Stimulated activated CD8-positive, alpha-beta memory T cell treated with anti-CD3 and anti-CD28 coated beads, Interleukin-4, amount 100 ng/mL, for 1 hour (primary cell): ENCODE measurements at places on chromosomes 1 and 21.

DNA sequence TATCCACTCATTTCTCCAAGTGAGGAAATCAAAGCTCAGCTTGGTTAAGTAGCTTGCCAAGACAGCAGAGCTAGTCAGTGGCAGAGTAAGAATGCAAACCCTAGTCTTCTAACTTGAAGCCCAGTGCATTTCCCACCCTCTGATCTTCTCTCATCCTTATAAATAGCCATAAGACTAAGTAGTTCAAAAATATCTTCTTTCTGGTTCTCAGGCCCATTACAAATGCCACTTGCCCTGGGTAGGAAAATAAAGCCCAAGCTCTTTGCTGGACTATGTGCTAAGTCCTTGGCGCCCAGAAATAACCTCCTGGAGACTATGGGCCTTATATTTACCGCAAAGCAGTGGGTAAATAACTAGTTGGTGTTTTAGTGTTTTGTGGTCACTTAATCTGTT is 505.8 kb downstream of the PLPP3 start:
- DNase-seq = no peak

GRCh38 chr1:163197022-163197421 is 5.7 kb downstream of the RGS5 start:
- no peak for DNase-seq

GRCh38 chr1:6121021-6121421 is 59.1 kb downstream of the CHD5 start:
- DNase-seq = no peak

DNA sequence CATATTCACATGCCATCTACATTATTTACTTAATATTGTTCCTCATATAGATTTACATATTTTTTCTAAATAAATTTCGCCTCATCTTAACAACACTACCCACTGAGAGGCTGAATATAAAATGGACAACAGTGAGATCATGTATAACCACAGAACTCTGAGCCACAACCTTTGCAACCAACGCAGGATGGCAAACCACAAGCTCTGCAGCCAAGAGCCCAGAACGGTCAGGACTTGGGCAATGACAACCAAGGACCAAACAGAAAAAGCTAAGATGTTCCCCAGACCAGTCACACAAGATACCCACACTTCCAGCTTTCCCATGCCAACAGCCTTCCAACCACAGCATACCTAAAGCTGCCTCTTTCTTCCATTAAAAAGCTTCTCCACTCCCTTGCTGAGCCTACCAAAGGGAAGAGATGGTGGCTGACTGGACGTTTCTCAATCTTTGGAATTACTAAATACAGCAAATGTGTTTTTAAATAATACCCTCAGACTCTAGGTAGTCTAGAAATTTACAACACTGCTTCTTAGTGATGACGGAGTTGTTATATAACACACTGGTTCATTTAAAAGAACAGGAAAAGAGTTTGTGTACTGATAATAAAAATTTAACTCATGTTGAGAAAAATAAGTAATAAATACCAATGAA is 117.9 kb downstream of the AKT3 start:
- no peak for DNase-seq

- DNase-seq = no peak
These were observed 439.1 kb downstream of the PLA2G4A start for GRCh38 chr1:187267827-187268226.

DNA sequence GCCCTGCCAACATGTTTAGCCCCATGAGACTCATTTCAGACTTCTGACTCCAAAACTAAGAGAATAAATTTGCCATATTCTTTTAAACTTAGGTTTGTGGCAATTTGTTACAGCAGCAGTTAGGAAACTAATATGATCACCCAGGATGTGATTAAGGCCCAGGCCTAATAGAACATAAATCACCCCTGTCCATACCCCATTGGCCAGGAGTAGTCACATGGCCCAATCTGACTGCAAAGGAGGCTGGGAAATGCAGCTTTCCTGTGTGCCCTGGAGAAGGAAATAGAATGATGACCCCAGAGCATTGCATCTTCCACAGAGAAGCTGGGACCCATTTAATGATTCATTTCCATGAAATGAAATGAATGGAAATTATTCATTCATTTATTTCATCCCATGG is 100.4 kb upstream of the KLHDC7A start:
- no peak for DNase-seq

DNA sequence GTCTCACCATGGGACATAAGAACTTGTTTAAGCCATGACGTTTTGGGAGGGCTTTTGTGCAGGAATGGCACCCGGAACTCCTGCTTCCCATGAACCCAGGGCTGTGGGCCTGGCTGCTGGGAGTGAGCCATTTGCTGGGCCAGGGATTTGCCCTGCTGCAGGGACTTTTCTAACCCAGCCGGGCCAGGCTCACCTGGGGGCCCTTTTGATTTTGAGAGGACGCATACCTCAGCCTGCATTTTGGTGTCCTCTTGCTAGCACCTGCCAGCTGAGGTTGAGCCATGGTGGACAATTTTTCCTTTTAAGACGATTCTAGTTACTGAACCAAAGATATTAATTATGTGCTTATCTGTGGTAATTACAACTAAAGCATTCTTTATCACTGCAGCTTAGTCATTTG is 28.9 kb downstream of the GALNT2 start:
- DNase-seq = no peak

DNA sequence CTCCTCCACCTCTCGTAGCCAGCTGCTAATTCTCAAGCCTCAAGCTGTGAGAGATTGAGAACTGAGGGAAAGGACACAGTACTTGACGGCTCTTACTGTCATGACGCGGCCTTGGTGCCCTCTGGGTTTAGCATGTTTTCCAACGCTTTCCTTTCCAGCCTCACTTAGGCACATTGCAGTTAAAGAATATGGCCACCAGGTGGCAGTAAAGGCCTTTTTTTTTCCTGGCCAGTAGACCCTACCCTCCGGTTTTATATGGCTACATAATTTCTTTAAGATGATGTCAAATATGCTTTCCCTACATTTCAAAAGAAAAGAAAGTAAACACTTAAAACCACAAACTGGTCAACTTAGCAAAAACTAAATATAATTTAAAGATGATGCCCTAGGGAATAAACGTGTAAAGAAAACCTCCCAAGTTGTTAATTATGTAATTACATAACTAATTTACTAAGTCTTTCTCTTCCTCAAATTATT is 56.8 kb upstream of the PRDX6 start:
- no peak for DNase-seq

- DNase-seq = no peak
These were observed 44.6 kb downstream of the WNT9A start for GRCh38 chr1:227903061-227903521.
